ENCODE measurements at places on chromosomes 2 and 18.

DNA sequence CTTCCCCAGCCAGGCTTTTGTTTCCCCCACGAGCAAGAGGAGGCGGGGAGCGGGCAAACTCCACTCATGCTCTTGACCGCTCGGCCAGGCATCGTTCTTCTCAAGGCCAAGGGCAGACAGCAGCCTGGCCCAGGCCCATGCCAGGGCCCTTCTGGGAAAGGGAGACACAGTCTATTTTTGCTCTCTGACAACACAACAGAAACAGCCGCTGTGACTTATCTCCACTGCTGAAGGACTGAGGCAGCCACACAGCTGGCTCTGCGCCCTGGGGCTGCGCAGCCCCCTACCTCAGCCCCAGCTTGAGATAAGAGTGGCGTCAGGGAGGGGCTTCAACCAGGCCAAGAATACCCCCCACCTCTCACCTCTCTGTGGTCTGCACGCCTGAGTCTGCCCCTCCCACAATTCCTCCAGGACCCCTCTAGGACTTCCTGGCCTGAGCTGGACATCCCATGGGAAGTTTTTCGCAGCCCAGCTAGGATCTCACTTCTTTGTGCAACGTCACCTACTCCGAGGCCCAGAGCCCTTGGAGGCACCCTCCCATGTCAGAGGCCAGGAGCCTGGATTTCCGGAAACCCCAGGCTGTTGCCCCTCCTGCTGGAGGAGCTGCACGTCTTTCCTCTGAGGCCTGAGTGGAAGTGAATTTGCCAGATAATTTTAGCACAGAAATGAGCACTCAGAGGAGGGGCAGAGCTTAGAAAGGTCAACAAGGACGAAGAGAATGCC is 118.9 kb upstream of the OTOS start:
- peak; percentile 42 for DNase-seq

DNA sequence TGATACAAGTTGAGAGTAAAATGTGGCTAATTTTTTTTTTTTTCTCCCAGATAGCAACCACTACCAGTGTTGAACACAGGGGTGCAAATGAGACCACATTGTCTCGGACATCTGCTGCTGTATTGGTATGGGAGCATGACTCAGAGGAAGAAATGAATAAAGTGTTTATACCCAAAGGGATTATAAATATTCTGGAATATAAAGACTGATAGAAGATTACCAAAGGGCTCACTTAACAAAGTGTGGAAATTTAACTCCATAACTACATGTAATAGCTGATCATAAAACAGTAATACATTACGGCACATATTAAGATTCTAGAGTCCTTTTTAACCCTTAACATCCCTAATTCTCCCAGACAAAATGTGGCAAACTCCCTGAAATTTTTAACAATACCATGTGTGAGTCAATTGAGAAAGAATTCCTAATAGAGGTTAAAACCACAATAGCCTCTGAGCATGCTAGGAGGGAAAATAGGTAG is 1023.0 kb upstream of the ACVR2A start:
- no peak for DNase-seq

DNA sequence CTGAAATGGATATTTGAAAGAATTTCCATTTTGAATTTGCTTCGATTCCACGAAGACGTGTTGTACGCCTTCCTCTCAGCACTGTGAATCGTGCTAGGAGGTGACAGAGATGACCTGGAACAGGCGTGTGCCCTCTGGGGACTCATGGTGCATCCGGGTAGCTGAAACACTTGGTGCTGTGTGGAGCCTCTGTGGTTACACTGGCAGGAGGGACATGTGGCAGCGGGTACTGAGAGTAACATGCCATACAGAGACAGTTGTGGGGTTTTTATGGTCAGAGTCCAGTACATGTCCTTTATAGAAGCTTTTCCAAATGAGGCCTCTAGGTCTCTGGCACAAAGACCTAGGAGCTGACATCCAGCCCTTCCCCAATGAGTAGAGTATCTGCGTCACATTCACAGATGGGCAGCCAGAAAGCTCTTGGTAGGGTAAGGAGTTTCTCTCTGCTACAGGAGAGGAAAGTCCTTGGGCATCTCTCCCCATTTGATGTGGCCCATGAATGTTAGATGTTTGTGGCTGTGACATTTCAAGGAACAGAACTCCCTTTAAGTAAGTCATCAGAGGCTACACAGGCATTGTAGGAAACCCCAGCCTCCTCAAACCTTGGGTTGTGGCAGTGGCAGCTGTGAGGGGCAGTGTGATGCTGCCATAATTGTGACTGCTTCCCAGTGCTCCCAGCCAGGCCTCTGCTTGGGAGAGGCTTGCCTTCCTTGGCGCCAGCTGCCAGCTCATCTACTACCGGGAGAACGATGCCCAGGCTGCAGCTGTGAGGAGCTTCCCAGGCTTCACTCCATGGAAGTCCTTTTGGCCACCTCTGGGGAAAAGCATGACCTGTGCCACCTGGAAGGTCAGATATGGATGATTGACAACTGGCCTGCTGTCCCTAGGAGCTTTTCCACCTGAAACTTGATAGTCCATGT is 80.6 kb downstream of the ACOXL start:
- DNase-seq, result no peak

DNA sequence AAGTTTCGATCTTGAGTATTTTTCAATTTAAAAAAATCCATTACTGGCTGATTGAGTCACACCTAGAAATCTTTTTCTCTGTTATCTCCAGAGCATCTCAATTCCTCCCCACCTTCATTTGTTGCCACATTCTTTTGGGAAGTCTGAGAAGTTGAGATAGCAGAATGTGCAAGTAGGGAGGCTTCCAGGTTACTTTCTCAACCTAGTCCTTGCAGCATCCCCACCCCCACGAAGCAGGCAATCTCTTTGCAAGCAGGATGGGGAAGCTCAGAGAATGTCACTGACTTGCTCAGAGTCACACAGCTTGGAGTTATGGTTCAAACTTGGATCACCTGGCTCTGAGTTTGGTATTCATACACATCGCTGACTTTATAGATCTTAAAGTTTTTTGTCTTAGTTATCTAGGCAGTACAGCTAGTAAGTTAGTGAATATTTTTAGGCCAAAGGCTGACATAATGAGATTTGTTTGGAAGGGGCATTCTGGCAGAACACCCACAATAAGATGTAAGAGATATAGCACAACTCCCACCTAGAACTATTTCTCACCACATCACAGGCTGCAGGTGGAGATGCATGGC is 25.9 kb upstream of the LCLAT1 start:
- DNase-seq, result no peak

GRCh38 chr2:232447091-232447620 is 8.8 kb upstream of the ALPI start:
- DNase-seq, result no peak

GRCh38 chr2:223041527-223042109 is 10.4 kb upstream of the KCNE4 start:
- no peak for DNase-seq

- no peak for DNase-seq
Measured at GRCh38 chr2:205768341-205768740, 86.0 kb downstream of the NRP2 start.

DNA sequence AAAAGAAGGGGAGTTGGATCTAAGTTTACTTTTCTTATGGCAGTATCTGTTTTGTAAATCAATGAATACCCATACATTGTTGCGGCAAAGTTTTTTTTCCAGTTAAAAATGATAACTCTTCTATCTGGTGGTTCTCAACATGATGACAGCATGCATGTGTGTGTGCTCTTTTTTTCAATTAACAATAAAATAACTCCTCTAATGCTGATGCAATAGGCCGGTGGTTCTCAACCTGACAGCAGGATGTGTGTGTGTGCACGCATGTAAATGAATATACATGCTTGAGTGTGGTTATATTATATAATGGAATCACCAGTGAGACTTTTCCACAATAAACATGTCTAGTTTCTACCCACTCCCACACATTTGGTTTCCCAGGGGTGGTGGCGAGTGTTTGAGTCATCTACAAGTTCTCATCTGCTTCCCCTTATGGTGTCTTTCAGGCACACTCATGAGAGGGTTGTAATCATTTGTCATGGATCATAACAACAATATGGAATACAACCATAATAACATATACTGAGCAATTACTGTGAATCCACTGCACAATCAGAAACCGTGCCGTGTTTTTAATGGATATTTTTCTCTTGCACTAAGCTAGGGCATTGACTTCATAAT is 31.2 kb downstream of the PARD3B start:
- DNase-seq, result no peak

GRCh38 chr2:190670182-190670946 is 21.5 kb downstream of the NAB1 start:
- DNase-seq, result no peak

GRCh38 chr2:145744541-145745386 is 1224.8 kb upstream of the ZEB2 start:
- no peak for DNase-seq

GRCh38 chr2:30252723-30253701 is 21.7 kb downstream of the LBH start:
- DNase-seq, result peak; percentile 86

DNA sequence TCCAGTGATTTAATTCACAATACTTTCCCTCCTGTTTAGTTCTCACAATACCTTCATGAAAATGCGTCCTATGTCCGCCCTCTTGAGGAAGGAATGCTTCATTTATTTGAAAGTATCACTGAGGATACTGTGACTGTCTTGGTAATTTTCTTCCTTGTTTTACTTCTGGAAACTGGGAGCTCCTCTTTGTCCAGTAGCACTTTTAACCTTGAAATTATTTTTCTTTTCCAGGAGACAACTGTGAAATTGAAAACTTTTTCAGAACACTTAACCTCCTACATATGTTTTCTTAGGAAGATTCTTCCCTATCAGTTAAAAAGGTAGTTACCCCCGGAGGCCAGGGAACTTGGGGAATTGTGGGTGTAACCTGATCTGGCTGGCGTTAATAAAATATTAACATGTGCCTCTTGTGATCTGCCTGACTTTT is 58.9 kb upstream of the STON1 start:
- peak; percentile 64 for DNase-seq

DNA sequence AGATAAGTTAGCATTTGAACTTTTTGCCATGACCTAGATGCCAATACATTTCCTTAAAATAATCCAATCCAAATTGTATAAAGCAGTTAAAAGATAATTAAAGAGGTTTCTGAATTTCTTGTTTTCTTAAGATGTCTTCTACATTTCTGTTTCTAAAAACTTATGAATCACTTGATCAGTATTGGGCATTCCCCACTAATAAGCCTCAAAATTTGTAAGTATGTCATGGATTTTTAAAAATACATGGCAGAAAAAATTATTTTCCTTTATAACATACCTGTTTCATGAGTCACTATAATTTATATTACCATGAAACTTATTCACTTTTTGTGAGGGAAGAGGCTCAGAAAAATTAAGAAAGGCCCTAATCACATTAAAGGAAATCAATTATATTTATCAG is 90.3 kb upstream of the TFPI start:
- no peak for DNase-seq

- peak; percentile 15 for DNase-seq
Measured at GRCh38 chr18:71398531-71398930, 1109.7 kb downstream of the SOCS6 start.

- no peak for DNase-seq
Measured at GRCh38 chr2:155841442-155841841, 491.1 kb downstream of the NR4A2 start.

DNA sequence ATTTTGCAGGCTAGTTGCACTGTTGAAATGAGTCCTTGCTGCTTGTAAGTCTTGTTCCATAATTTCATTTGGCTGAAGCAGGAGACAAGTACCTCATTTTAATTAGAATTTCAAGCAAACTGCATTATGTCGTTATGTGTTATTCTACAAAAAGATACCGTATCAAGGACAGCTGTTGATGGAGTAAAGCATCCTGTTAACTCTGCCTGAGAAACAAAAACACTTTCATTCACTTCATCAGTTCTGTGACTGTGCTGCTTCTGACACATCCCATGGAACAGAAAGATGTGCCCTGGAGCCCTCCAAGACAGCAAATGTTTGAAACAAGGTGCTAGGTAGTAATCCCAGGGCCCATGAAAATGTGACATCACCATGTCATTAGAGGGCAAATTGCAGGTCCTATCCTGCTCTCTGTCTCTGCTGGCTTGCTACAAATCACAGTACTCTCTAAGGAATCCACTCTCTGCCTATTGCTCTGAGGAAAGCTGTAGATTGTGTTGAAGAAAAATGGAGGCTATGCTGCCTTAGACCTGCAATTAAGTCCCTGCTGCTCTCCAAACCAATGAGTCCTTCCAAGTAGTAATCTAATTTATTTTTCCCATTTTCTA is 209.7 kb upstream of the PARD3B start:
- peak; percentile 70 for DNase-seq

DNA sequence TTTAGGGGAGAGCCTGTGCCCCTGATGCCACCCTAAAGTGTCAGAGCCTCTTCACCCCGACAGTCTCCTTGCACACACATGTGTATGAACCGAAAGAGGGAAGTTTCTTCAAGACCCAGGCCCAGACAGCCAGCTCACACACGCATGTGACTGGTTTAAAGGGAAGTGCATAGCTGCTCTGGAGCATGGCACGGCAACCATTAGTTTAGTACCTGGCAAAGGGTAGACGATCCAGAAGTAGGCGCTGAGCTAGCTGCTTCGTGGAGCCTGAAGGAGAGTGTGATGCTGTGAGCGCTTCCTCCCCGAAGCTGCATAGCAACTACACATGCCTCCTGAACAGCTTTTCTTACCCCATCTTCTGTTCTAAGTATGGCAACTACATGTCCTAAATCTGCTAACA is 91.7 kb downstream of the ZCCHC2 start:
- DNase-seq, result no peak

DNA sequence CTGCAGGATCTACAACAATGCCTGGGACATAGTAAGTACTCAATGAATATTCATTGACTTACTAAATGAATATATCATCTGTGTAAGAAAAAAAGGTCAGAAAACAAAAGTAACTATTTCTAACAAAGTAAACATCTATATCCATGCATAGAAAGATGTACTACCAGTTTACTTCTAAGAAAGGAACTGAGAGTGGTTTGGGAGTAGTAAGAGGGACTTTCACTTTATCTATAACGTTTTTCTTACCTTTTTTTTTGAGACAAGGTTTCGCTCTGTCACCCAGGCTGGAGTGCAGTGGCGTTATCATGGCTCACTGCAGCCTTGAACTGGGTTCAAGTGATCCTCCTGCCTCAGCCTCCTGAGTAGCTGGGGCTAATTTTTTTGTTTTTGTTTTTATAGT is 25.7 kb downstream of the DHX57 start:
- DNase-seq, result no peak

DNA sequence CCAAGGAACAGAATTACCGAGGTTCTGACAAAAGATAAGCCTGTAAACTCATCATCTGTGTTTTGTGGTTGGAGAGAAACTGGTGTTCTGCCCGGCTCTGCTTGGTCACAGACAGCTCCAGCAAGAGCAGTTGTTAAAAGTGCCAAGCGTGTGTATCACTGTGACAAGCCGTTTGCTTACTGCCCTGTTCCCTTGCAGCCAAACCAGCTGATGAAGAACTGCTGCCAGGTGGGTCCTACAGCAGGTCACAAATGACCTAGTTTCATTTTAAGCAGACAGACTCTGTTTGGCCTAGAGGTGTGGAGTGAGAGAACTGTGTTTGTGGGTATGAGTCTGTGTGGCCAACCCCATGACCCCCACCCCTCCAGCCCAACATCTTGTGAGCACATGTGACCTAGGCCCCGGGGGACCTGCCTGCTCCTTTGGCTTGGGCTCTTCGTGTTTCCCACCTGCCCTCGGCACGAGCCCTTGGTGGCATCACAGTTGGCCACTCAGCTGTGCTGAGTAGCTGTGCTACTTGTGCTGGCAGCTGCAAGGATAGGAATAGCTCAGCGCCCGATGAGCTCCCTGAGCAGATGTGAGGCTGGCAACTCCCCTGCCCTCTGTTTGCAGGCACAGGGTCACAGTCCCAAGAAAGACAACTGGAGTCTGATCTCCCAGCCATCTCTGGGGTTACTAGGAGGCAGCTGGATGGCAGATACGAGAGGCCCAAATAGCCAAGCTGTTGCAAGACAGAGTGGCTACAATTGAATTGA is 9.7 kb downstream of the OXER1 start:
- no peak for DNase-seq
